Stimulated activated CD4-positive, alpha-beta T cell treated with anti-CD3 and anti-CD28 coated beads, Interleukin-15, amount 100 ng/mL, for 1 hour (primary cell): ENCODE measurements at places on chromosomes 6 and 20.

GRCh38 chr6:13907001-13907350 lies 17.8 kb upstream of the RNF182 start:
- DNase-seq = no peak

DNA sequence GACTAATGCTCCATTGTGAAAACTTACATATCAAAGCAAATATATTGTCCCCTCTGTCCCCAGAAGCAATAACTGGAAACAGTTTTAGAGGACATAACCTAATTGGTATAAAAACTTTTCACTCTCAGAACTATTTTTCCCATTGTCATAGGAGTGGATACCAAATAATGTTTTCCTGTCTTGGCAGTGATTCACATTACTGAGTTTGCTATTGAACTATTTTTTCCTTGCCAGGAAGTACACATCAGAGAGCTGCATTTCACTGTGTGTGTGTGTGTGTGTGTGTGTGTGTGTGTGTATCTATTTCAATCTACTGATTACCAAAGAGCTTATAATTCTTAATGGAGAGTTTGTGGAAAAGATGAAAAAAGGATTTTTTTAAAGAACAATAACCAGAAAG lies 45.4 kb downstream of the AKAP12 start:
- no peak for DNase-seq

GRCh38 chr20:15700147-15700765 lies 873.0 kb downstream of the KIF16B start:
- no peak for DNase-seq

DNA sequence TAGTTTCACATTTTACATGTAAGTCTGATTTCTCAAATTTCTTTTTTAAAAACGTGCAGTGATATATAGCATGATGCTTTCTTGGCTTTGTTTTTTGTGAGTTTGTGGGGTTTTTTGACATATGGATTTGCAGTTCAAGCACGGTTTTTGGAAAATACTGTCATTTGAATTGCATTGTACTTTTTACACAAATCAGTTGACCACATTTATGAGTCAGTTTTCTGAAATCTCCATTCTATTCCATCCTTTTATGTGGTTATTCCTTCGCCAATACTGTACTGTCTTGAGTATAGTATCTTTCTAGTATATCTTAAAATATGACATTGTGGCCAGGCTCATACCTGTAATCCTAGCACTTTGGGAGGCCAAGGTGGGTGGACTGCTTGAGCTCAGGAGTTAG lies 890.0 kb upstream of the CITED2 start:
- no peak for DNase-seq

- no peak for DNase-seq
These were observed 777.0 kb downstream of the C6orf118 start for GRCh38 chr6:164532198-164533044.
